DMS53 (cell line): ENCODE measurements at places on chromosomes 7 and 10.

GRCh38 chr7:50497068-50497642 is 47.0 kb upstream of the FIGNL1 start:
- DNase-seq, result no peak

DNA sequence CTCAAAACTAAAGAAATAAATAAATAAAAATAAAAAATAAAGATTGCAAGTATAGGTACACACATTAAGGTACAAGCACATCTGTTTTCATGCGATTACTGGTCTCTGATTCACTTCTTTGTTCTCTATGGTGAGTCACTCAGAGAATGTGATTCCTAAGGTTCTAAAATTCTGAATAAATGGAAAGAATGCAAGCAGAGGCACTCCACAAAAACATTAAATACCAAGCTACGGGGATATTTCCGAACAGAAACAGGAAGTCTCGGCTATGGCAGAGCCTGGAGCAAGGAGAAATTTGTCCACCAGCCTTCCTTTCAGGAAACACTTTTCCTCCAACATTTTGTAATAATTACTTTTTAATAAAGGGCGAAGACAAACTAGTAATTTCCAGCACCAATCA is 1.4 kb downstream of the VOPP1 start:
- peak; percentile 23 for DNase-seq

DNA sequence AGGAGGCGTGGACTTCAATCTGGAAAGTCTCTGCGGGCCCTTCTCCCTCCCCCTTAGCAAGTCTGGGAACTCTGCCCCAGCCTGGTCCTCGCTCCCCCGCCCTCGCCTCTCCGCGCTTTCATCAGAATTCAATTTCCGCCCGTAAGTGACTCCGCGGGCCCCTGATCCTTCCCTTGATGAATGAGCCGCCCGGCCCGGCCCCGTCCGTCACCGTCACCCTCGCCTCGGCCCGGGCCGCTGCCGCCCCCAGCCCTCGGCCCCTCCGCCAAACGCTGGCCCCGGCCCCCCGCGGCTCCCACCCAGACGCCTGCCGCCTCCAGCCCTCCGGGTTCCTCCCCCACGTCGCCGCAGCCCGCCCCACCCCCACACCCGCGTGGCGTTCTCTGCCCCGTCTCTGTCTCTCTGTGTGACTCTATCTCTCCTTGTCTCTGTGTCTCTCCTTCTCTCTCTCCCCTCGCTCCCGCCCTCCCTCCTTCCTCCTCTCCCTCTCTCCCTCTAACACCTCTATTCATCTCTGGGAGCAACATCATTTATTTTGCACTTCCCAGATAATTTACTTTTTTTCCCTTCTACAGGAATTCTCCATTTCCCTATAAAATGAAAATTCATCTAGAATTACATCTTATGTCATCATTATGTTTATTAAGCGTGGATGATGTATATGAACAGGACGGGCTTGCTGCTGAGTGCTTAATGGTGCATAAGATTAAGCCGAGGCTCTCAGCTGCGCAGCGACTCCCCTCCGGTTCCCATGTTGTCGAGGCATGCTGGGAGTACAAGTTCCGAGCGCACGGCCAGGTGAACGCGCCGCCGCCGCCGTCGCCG is 91.2 kb upstream of the PAX2 start:
- no peak for DNase-seq

DNA sequence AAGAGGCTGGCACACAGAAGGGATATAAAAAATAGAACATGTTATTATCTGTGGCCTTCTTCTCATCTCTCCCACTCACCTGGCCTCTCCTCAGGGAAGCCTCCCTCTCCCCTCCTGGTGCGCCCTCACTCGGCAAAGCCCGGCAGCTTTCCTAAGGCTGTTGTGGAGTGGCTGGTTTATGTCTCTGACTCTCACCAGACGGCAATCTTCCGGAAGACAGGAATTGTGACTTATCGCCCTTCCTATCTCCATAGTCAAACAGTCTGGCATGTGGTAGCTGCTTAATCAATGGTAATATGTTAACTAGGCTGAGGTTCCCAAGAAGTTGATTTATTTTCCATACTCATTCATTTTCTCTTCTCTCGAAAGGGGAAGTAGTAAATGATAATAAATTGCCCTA is 78.7 kb downstream of the ATXN7L1 start:
- DNase-seq, result no peak

DNA sequence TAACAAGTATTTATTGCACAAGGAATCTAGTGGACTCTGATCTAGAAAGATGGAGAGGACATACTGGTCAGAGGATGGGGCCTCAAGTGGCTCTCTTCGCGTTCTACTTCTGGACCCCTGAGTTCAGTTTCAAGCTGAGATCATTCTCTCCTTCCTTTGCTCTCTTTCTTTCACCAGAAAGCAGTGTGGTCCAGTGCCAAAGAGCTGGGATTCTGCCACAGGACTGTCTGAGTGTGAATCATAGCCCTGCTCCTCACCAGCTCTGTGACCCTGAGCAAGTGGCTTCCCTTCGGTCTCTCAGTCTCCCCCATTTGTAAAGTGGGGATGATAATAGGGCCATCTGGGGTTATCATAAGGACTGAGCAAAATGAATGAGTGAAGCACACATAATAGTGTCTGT is 715.2 kb downstream of the SUGCT start:
- no peak for DNase-seq

GRCh38 chr10:1539216-1539615 is 198.1 kb downstream of the ADARB2 start:
- no peak for DNase-seq

GRCh38 chr7:23863209-23863787 is 153.3 kb downstream of the STK31 start:
- peak; percentile 78 for DNase-seq

- DNase-seq, result no peak
These were observed 140.3 kb upstream of the TCF7L2 start for GRCh38 chr10:112809736-112810135.
